ENCODE measurements at places on chromosomes 1 and 21.

GRCh38 chr1:20974069-20974468, 187.0 kb upstream of the HP1BP3 start:
- no peak for DNase-seq

DNA sequence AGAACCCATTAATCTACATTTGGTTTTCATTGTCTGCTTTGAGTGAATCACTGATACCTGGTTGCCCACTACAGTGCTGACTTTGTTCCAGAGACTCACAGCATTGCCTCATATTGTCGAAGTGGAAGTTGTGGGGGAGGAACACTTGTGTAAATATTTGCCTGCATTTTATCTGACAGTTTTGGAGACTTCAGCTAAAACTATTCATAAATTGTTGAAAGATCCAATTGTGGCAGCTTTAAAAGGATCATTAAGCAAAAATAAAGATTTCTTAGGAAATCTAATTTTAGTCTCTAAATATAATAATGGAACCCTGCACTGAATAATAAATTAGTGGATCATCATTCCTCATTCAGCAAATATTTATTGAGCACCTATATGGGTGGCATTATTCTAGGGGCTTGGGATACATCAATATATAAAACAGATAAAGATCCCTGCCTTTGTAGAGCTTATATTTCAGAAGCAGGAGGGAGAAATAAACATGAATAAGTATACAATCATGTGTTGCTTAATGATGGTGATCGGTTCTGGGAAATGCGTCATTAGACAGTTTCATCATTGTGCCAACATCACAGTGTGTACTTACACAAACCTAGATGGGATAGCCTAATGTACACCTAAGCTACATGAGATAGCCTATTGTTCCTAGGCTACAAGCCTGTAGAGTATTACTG, 73.5 kb downstream of the OSBPL9 start:
- no peak for DNase-seq

- no peak for DNase-seq
Measured at GRCh38 chr1:161047436-161048420, 2.0 kb upstream of the USF1 start.

- no peak for DNase-seq
Measured at GRCh38 chr1:40302475-40302874, 14.6 kb downstream of the COL9A2 start.
